ENCODE measurements at places on chromosomes 6 and 20. TPM values are rescaled to one million over a fixed set of nuclear protein-coding genes. Genes with fewer than 3 reads are reported as not detected.

DNA sequence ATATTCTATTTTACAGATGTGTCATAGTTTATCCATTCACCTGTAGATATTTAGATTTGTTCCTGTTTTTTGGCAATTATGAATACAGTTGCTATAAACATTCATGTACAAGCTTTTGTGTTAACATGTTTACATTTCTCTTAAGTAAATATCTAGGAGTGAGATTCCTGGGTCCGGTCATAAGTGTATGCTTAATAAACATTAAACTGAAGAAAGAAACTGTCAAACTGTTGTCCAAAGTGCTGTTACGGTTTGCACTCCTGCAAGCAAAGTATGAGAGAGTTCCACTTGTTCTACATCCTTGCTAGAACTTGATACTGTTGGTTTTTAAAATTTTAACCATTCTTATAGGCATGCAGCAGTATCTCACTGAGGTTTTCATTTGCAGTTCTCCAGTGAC lies 138.6 kb downstream of the RALGAPA2 start:
- no peak for DNase-seq

- peak; percentile 89 for DNase-seq
Observed at GRCh38 chr6:73732845-73733675, 37.1 kb downstream of the CD109 start.

- no peak for DNase-seq
Observed at GRCh38 chr6:152375197-152375596, 262.0 kb downstream of the SYNE1 start.

GRCh38 chr6:15533379-15534026 lies 129.3 kb downstream of the DTNBP1 start:
- DNase-seq: no peak

DYNLT2 gene
- total RNA-seq: 0.74 TPM
